ENCODE measurements at places on chromosomes 5 and 9.

GRCh38 chr9:129014608-129015007 is 13.5 kb downstream of the SH3GLB2 start:
- no peak for DNase-seq

DNA sequence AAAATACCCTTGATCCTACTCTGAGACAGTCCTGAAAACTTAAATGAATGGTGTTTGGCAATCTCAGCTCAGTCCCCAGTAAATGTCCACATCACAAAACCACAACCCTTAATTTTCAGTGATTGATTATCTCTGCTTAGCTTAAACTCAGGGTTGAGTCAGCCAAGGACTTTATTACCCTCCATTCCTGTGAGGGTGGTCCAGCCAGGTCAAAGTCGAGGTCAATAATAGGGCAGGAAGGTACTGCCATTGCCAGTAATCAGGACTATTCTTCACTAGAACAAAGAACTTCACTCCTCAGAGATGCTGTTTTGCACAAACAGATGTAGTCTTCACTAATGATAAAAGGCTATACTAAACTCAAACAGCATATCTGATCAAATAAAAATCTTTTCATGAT is 499.4 kb downstream of the ISL1 start:
- no peak for DNase-seq

DNA sequence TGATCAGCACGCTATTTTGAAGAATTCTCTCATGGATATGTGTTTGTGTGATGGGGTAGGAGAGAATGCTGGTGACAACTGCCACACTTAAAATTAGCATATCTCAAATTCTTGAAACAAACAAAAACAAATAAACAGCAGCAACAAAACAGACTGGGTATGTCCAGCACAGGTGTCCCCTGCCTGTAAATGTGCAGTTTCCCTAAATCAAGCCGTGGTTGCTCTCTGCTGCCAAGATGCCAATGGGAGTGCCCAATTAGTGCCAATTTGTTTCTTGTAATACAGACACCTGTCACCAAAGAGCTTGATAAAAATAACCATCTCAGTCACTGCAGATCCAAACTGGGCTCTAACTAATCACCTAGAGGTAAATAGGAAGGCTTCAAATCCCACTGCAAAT is 144.2 kb upstream of the SMARCA2 start:
- no peak for DNase-seq

- no peak for DNase-seq
These were observed 120.6 kb downstream of the FOCAD start for GRCh38 chr9:20804489-20805250.

DNA sequence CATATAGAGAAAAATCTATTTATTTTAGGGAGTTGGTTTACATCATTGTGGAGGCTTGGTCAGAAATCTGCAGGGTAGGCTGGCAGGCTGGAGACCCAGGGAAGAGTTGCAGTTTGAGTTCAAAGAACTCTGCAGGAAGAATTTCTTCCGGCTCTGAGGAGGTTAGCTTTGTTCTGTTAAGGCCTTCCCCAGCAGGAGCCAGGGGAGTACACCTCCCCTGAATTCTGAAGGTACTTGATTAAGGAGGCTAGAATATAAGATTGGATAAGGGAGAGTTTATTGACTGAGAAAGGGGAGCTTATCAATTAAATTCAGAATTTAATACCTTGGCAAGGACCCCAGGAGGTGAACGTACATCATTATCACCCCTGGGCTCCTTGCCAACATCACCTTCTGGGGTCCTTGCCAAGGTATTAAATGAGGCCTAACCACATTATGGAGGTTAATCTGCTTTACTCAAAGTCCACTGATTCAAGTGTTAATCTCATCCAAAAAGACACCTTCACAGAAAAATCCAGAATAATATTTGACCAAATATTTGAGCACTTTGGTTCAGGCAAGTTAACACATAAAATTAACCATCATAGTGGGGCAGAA is 351.7 kb downstream of the CWC27 start:
- no peak for DNase-seq

DNA sequence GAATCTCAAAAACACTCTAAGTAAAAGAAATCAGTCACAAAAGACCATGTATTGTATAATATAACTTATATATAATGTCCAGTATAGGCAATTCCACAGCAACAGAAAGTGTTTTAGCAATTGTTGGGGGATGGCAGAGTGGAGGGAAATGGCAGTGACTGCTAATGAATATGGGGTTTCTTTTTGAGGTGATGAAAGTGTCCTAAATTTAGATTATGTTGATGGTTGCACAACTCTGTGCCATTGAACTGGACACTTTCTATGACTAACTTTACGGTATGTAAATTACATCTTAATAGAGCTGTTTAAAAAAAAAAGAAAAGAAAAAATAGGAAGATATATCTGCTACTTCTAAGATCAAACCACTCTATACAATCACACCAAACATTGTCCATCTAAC is 124.9 kb upstream of the ZNF462 start:
- no peak for DNase-seq

GRCh38 chr9:31587146-31587545 is 797.3 kb upstream of the ACO1 start:
- DNase-seq = no peak

- DNase-seq = no peak
These were observed 23.8 kb downstream of the ANXA2R start for GRCh38 chr5:43016217-43016779.

GRCh38 chr9:33170464-33171415 is 3.6 kb upstream of the B4GALT1 start:
- DNase-seq = no peak

DNA sequence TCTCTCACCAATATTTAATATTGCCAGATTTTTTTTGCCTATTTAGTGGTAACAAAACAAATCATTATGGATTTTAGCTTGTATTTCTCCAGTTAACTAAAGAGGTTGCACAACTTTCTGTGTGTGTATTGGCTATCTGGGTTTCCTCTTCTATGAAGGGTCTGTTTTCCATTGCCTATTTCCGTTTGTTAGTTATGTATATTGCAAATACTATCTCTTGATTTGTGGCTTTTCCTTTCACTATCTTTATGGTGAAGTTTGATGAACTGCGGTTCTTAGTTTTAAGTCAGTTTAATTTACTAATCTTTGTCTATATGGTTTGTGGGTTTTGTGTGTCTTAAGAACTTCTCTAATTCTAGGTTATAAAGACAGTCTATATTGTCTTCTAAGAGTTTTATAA is 136.3 kb downstream of the CEP120 start:
- no peak for DNase-seq

Data from T-helper 1 cell (primary cell).